Stimulated activated CD8-positive, alpha-beta memory T cell treated with anti-CD3 and anti-CD28 coated beads, Interleukin-15, amount 100 ng/mL, for 1 hour (primary cell): ENCODE measurements at places on chromosomes 13 and 19.

DNA sequence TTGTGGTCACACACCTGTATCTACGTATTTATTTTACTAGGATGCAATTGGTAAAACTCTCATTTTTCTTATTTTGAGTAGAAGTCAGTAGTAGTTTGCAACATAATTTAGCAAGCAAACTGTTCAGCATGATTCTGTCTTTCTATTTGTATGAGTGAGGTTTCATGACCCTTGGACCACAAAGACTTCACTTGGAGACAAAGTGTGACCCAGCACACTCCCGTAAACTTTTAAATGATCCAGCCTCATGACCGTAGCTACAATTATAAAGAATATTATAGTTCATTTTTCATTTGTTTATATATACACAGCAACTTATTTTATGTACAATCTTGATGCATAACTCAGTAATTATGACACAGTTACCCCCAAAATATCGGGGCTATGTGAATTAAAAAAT is 86.5 kb downstream of the ERCC5 start:
- DNase-seq, result no peak

DNA sequence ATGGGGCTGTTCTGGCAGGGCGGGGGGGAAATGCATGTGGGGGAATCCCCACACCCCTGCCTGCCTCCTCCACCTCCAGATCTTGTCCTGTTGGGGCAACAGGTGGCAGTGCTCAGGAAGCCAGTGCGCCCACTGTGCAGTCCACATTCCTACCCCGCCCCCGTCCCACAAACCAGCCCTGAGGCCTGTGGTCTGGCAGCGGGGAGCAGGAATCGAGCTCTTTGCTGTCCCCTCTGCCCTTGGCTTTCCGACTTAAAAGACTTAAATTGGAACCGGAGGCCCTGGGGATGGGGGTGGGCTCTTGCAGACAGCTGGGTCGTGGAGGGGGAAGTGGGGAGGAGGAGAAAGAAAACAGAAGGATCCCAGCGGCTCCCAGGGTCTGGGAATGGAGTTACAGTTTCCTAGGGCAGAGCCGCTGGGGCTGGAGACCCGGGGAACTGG is 4.3 kb downstream of the NANOS3 start:
- no peak for DNase-seq

DNA sequence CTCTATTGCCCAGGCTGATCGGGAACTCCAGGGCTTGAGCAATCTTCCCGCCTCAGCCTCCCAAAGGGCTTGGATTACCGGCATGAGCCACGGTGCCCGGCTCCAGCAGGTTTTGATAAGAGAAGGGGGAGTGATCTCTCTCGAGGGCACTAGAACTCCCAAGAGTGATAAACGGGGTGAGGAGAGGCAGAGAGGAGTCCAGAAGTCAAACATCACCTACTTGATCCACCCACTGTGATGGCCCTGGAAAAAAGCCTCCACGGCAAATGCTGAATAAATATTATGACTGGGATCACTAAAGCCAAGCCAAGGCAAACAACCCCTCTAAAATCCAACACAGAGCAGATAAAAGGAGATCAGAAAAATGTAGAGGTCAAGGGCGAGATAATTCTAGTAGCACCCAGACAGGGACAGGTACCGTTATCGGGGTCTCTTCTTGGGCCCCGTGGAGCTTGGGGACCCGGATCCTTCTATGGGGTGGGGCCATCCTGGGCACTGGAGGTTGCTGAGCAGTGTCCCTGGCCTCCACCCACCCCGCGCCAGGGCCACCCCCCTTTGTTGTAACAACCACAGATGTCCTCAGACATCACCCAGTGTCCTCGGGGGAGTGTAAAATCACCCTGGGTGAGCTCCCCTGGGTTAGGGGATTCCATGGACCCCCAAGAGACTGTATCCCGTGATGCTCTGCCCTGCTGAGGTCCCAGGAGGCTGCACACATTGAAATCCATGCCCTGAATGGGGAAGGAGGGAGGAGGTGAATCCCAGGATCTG is 3.7 kb upstream of the CREB3L3 start:
- DNase-seq, result no peak

GRCh38 chr13:36912973-36913372 is 7.1 kb downstream of the SMAD9 start:
- no peak for DNase-seq

GRCh38 chr19:28644169-28644775 is 568.7 kb downstream of the UQCRFS1 start:
- no peak for DNase-seq

- DNase-seq, result no peak
These were observed 652 bp downstream of the POU4F1 start for GRCh38 chr13:78602561-78603239.
